ENCODE measurements at places on chromosomes 5 and 9. TPM values are rescaled to one million over a fixed set of nuclear protein-coding genes. Genes with fewer than 3 reads are reported as not detected.

GRCh38 chr5:56638768-56639238 lies 176.5 kb upstream of the MAP3K1 start:
- no peak overlapping the region for H3K27ac ChIP-seq
- H3K27me3 ChIP-seq: no peaks in the 10 kb centered on the region
- no peaks in the 10 kb centered on the region for H3K36me3 ChIP-seq
- DNase-seq: peak; percentile 14

DNA sequence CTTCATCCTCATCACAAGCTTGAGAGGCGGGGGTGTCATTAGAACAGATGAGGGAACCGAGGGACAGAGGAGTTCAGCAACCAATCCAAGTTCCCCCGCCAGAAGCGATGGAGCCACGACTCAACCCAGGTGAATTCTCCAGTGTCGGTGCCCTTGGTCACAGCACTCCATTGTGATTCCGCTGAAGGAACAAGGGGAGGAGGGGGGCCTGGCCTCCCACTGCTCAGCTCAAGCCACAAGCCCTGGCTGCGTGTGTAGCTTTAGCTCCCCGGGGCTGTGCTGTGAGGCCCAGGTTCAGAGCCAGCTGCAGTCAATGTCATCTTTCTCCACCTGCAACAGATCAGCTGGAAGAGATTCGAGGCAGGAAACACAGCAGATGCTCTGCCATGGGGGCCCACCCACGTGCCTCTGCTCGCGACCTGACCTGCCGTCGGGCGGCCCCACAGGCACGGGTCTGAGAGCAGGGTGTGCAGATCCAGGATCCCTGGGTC lies 72.6 kb downstream of the GTF3C4 start:
- no peaks in the 10 kb centered on the region for H3K4me1 ChIP-seq
- no peak overlapping the region for H3K27ac ChIP-seq
- no peak for DNase-seq
- no peak overlapping the region for H3K4me3 ChIP-seq
- H3K36me3 ChIP-seq: no peaks in the 10 kb centered on the region
- peaks cover 46% of the 10 kb centered on the region for H3K27me3 ChIP-seq

ACO1 gene
- 16.6 TPM for total RNA-seq

GRCh38 chr9:71844808-71845207 lies 66.2 kb downstream of the ABHD17B start:
- no peaks in the 10 kb centered on the region for H3K36me3 ChIP-seq
- H3K4me1 ChIP-seq: no peaks in the 10 kb centered on the region
- DNase-seq: no peak
- no peak overlapping the region for H3K4me3 ChIP-seq

DNA sequence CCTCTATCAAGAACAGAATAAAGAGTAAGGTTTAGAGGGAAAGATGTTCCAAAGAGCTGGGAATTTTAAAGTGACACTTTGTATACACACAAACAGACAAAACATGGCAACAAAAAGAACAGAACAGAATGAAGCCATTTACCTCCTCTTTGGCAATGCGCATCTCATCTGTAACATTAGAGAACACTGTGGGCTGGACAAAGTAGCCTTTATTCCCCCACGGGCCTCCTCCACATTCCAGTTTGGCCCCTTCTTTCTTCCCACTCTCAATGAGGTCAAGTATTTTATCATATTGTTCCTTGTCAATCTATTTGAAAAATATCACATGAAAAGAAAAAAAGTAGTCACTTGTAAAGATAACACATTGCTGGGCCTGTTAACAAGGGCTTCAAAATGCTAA lies 41.0 kb downstream of the ALDH1A1 start:
- no peak overlapping the region for H3K4me3 ChIP-seq
- no peaks in the 10 kb centered on the region for H3K36me3 ChIP-seq
- H3K27me3 ChIP-seq: no peaks in the 10 kb centered on the region
- H3K4me1 ChIP-seq: no peaks in the 10 kb centered on the region
